ENCODE measurements at places on chromosomes 3 and 15. TPM values are rescaled to one million over a fixed set of nuclear protein-coding genes. Genes with fewer than 3 reads are reported as not detected.

DNA sequence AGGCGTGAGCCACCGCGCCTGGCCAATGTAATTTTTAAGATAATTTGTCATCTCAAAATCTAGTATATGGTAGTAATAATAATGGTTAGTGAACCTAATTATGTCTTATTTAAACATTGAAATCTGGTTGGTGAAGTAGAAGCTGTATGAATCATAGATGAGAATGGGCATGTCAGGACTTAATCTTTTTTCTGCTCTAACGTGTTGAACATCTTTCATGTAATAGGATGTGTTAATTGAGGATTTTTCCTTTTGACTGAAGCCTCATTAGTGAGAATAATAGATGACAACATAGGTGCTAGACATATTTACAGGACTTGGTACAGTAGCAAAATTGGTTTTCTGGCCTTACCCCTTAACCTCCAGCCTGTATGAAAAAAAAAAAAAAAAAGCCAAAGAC lies 835.6 kb downstream of the IGSF11 start:
- H3K4me3 ChIP-seq = no peak overlapping the region
- no peaks in the 10 kb centered on the region for H3K27me3 ChIP-seq
- H3K4me1 ChIP-seq = no peaks in the 10 kb centered on the region

DNA sequence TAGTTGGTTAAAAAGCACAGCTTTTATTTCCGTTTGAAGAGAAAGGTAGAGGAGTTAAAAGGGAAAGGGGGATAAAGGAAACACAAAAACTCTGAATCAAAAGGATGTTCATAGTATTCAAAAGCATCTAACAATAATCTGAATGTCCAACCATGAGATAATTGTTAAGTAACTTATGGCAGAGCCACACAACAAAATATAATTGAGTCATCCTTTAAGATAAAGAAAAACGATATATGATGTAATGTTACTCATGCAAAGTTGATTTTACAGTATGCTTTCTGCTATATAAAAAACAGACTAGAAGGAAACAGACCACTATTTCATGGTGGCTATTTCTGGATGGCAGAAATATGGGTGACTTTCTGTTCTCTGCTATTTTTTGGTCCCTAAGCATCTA lies 3.9 kb downstream of the XPC start:
- DNase-seq = no peak
- no peak overlapping the region for H3K27ac ChIP-seq
- no peak overlapping the region for H3K4me3 ChIP-seq
- peaks cover 26% of the 10 kb centered on the region for H3K36me3 ChIP-seq
- peaks cover 40% of the 10 kb centered on the region for H3K4me1 ChIP-seq

- H3K4me3 ChIP-seq = no peak overlapping the region
- peaks cover 9% of the 10 kb centered on the region for H3K4me1 ChIP-seq
- peaks cover 9% of the 10 kb centered on the region for H3K36me3 ChIP-seq
- peak overlapping the region; percentile 12 for H3K27ac ChIP-seq
- peak; percentile 67 for DNase-seq
These were observed 30.3 kb downstream of the CDC25A start for GRCh38 chr3:48157950-48158376.

GRCh38 chr15:80188251-80188650 lies 35.5 kb downstream of the FAH start:
- no peak overlapping the region for H3K27ac ChIP-seq
- H3K36me3 ChIP-seq = peaks cover 41% of the 10 kb centered on the region
- no peak for DNase-seq
- H3K27me3 ChIP-seq = no peaks in the 10 kb centered on the region
- no peaks in the 10 kb centered on the region for H3K4me1 ChIP-seq
- no peak overlapping the region for H3K4me3 ChIP-seq

The RTP3 gene
- total RNA-seq = not detected

The CTXND1 gene
- total RNA-seq = not detected

The KNL1 gene
- total RNA-seq = 7.4 TPM
